ENCODE measurements at places on chromosomes 3 and 15.

GRCh38 chr15:71195242-71195641, 80.0 kb downstream of the THSD4 start:
- no peak for DNase-seq

DNA sequence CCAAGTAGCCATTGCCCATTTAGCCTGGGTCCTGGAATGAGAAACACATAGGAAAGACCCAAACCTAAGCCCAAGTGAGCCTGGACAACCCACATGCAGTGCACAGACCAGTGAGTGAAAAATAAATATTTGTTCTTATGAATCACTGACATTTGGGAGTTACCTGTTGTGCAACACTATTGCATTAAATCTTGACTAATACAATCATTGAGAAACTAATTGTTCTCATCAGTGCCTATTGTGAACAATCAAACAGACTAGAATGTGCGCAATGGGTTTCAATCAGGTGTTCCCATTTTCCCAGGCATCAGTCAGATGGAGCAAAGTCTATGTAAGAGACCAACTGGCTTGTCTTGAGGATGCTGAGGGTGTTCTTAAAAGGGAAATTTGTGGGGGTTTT, 54.7 kb upstream of the CNOT10 start:
- no peak for DNase-seq

- no peak for DNase-seq
These were observed 352.3 kb downstream of the PTPRG start for GRCh38 chr3:61913701-61914100.

DNA sequence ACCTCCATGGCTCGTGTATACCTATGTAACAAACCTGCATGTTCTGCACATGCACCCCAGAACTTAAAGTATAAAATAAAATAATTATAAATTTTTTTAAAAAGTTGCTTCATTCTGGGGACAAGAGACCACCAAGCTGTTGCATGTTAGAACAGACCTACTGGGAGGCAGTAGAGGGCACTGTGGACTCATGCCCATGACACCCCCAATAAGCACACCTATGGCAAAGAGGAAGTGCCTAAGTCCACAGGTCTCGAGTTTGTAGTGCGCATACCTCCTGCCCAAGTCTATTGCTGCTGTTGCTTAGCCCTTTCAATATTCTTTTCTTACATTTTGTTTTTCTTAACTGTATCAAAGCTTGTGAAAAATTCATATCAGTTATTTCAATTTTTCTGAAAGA, 267.9 kb upstream of the THBS1 start:
- DNase-seq: no peak

Measured in stimulated activated CD4-positive, alpha-beta T cell treated with anti-CD3 and anti-CD28 coated beads, Interleukin-1b, Interleukin-23, amount 100 ng/mL, for 4 hours (primary cell).